Stimulated activated CD4-positive, alpha-beta T cell treated with anti-CD3 and anti-CD28 coated beads, Interleukin-1b, Interleukin-23, amount 100 ng/mL, for 1 hour (primary cell): ENCODE measurements at places on chromosomes 12 and 14.

DNA sequence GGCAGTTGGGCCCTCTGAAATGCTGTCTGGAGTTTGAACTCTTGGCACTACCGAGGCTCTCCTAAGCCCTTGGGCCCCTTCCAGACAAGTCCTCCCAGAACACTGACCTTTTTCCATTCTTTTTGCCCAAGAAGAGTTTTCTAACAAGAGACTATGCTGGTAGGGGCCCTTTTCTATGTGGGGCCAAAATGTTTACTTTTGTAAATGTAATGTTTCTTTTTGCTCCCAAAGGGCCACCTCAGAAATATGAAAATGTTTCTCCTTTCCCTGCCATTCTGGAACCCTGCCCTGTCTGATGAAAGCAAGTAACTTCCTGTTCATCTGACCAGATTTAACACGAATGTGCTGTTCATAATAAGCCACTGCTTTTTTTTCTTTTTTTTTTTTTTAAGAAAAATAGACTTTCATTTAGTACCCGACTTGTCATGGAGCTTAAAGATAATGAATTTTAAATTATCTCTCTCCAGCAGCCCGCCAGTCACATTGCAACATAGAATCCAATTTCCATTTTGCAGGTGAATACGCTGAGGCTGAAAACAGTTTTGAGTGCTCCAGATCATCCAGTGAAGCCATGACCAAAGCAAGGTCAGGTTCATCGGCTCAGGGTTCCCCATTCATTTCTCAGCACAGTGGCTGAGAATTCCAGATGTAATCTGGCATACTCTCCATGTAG is 169.9 kb downstream of the DPF3 start:
- DNase-seq: no peak

DNA sequence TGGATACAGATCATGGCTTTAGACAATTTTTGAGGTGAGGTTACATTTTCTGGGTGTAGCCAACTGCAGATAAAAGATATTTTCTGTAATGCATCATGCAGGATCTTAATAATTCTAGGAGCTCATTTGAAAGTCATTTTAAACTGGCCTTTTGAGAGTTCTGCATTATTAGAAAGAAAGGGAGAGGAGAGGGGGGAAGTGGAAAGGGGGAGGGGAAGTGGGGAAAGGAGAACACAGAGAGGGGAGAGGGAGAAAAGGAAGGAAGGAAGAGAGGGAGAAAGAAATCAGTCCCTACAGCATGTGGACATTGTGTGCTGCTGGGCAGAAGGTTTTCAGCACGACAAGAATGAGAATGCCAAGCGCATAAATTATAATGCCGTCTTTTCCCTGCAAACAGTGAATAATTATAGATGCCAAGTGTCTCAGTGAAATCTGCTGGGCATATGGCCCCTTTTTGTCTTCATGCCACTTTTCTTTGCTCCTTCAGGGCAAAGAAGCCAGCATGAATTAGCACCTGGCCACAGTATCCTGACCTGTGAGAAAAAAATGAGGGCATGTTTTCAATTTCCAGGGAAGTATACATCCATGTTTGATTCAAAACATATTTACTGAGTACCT is 22.7 kb upstream of the PPP2R5C start:
- no peak for DNase-seq

- DNase-seq: no peak
Measured at GRCh38 chr14:100454437-100454836, 131.3 kb downstream of the SLC25A47 start.

DNA sequence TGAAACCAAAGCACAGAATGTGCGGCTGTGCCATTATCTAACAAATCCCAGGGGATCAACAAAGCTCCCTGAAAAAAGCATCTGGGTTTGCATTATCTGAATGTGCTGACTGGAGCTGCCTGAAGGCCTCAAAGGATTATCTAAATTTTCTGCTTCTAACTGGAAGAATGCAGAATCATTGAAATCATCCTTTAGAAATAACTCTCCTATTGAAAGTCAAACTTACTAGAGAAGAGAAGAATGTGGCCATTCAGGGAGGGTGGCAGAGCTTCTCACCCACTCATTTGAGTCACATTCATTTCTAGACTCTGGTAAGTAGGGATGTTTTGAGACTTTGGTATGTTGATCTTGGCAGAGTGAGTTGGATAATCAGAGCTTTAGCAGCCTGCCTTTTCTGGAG is 220.6 kb upstream of the RGS6 start:
- no peak for DNase-seq
